CD4-positive, alpha-beta T cell treated with Interleukin-4 for 4 hours (primary cell): ENCODE measurements at places on chromosomes 1 and 21.

DNA sequence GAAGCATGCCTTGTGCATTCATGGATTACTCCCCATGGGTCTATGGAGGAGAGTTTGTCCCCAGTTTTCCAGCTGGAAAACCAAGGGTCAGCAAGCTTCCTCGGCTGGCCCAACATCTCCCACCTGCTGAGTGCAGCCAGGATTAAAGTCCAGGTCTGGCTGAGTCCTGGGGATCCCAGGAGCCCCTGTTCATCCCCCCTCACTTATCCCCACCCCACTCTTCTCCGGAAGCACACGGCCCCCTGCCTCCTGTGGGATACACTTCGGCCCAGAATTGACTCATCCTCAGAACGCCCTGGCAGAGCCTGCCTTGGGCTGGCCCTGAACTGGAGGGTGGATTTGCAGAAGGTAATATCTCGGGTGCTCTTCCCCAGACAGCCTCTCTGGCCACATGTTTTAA is 276.1 kb downstream of the NPHP4 start:
- DNase-seq = no peak

GRCh38 chr1:21881250-21881649 is 55.9 kb downstream of the HSPG2 start:
- no peak for DNase-seq

DNA sequence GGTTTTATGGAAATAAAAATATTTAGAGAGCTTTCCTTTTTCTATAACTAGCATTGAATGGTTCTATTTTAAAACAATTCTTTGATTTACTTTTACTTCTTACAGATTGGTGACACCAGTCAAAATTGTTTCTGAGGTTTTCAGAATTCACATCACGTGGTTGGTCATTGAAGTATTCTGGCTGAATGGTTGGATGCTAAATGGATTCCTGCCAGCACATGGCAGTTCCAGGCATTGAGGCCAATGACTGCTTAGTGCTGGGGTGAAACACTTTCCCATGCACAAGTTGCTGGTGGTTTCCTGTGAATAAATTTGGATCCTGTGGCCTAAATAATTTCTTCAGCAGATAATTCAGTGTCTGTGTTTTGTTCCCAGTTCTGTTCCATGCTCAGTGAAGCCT is 20.6 kb downstream of the NCAM2 start:
- DNase-seq = no peak

DNA sequence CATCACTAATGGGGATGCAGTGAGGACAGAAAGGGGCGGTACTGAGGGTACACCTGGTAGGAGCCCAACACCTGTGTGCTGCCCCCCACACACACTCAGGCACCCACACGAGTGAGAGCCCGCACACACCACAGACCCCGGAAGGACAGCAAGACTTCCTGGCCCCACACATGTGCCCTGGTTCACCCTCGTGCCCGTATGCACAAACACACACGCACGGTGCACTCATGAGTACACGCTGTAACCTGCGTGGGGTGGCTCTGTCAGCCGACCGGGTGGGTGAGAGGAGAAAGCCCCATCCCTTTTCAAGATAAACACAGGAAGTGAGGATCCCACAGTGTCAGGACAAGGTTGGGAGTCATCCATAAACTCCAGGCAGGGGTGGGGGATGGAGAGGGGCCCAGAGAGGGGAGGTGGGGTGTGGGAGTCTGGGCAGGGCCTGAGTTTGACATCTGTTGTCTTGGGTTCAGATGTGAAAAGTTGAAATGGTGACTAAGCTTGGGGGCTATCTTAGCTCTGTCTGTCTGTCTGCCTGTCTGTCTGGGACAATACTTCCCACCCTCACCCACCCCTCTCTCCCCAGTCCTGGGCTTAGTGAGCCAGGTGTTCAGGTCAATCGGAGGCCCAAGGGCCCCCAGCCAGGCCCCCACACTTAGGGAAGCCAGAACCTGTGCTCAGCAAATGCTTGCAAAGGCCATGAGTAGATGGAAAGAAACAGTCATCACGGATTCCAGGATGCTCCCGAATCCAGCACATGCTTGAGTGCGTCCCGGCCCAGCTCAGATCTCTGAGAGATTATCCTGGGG is 119.8 kb upstream of the ZBTB40 start:
- no peak for DNase-seq

GRCh38 chr1:36366091-36366661 is 19.5 kb downstream of the STK40 start:
- peak; percentile 53 for DNase-seq

- DNase-seq = no peak
Measured at GRCh38 chr1:87370544-87370943, 41.9 kb downstream of the LMO4 start.

GRCh38 chr21:45423968-45424853 is 19.2 kb downstream of the COL18A1 start:
- no peak for DNase-seq

GRCh38 chr1:159981351-159982055 is 27.5 kb upstream of the SLAMF9 start:
- DNase-seq = no peak

DNA sequence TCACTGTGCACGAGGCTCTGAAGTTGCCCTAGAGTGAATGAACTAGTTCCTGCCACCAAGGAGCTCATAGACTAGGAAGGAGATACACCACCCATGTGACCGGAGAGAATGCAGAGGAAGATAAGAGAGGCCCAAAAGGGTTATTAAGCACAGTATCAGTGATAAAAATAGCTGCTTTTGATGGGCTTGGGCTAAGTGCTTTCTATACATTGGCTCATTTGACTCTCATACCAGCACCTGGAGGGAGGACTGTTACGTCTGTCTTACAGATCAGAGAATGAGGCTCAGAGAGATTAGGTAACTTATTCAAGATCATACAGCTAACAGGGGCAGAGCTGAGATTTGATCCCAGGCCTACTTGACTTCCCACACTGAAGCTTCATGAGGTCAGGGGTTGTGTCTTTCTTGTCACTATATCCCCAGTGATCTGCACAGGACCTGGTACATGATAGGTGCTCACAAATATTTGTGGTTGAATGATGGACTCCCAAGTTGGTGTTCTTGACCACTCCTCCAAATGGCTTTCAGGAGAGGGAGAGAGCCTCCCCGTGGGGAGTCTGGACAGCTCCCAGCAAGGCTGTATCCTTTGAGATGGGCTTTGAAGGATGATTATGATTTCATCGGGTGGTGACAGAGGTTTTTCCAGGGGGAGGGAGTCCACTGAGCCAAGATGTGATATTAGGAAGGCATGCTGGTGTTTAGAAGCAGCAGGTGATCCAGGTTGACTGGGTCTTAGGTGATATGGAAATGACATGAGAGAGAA is 14.4 kb downstream of the PPFIA4 start:
- DNase-seq = no peak

GRCh38 chr1:47679301-47679791 is 241.5 kb downstream of the FOXD2 start:
- no peak for DNase-seq

DNA sequence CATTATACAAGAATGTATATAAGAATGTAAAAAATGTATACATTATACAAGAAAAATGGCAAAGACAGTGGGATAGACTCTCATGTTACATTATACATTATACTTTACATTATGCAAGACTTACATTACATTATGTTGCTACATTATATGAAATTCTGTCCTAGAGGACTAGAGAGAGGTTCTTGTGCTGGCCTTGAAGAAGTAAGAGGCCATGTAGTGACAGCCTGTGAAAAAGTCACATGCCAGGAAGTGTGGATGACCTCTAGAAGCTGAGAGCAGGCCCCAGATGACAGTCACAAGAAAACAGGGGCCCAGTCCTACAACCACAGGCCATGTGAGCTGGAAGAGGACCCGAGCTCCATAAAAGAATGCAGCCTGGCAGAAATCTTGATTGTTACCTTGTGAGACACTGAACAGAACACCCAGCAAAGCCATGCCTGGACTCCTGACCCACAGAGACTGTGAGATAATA is 30.5 kb upstream of the AHCYL1 start:
- no peak for DNase-seq

- no peak for DNase-seq
Measured at GRCh38 chr1:19809044-19809750, 5.9 kb downstream of the RNF186 start.

- no peak for DNase-seq
Measured at GRCh38 chr1:90175490-90176167, 180.7 kb downstream of the ZNF326 start.

DNA sequence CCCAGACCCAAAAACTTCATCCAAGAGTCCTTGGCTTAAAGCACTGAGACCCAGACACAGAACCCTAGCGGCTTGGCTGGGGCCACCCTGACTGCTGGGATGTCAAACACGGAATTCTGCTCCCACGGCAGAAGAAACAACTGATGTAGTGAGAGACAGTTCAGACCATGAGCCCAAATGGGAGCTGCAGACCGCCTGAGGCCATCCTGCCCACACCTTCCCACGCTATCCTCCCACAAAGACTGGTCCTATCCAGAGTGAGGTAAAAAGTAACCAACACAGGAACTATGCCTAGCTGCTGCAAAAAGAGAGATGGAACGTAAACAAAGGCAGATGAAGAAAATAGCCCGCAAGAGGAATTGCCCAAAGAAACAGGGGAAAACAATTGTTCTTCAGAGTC is 203.3 kb downstream of the PTPRU start:
- DNase-seq = no peak

DNA sequence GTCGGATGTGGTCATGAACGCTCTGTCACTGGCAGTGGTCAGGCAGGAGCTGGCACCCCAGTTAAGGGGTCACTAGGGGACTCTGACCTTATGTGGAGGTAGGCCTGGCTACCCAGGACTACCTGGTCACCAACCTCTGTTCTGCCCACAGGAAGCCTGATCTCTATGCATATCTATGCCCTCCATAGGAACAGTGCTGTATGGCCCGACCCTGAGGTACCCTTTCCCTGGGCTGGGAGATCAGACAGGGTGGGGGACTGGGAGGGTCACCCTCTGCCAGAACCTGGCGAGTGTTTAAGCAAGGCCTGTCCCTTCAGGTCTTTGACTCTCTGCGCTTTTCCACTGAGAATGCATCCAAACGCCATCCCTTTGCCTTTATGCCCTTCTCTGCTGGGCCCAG is 19.0 kb downstream of the CYP4B1 start:
- DNase-seq = no peak

DNA sequence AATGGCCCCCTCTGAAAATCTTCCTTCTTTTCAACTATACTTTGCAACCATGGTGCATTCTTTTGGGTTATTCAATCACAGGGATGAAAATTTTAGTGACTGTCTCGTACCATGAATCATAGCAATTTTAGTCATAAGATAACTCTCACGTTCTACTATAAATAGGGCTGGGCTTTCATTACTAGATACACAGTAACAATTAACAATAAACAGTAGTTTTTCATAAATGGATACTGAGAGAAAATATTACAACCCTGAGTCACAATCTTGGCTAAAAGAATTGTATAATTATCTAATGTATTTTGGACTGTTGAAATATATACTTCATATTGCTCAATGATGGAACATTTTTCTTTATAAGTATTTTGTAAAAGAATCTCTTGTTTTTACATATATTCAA is 96.1 kb downstream of the TEX35 start:
- no peak for DNase-seq

GRCh38 chr1:55378582-55378981 is 163.4 kb upstream of the USP24 start:
- no peak for DNase-seq

DNA sequence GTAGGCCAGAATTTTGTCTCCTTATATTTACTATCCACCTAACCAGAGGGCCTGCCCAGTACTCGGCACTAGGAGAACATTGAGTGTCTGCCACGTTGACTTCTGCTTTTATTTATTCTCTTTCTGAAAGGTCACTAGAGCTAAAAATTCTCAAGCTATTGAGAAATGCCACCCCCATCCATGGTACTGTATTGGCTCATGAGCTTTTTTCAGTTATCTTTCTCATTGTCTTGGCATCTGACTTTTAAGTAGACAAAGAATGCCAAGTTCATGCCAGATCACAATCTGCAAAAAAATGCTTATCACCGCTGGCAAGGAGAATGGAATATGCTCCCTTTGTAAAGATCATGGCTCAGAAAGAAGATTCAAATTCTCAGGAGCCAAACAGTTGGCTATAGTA is 49.8 kb upstream of the MROH9 start:
- no peak for DNase-seq

DNA sequence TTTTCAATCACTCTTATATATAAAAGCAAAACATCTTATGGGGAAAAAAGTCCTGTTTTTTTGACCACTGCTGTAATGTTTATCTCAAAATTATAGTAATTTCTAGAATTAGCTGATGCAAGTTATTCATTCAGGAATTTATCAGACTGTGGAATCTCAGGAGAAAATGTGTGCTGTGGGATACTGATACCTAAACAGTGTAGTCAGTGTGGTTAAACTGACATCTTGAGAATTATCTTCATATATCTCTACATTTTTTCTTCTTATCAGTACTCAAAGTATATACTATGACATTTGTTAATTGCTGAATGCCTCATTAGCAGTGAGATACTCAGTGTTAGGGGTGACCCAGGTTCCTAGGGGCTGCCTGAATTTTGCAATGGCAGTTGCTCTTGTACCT is 839.3 kb downstream of the KCNT2 start:
- no peak for DNase-seq

GRCh38 chr1:227343206-227343605 is 24.9 kb upstream of the CDC42BPA start:
- no peak for DNase-seq

- DNase-seq = no peak
Measured at GRCh38 chr1:229999004-229999670, 67.9 kb upstream of the GALNT2 start.

- DNase-seq = no peak
Measured at GRCh38 chr1:202293569-202293968, 48.2 kb downstream of the UBE2T start.

- DNase-seq = no peak
Measured at GRCh38 chr1:240768979-240769378, 157.0 kb upstream of the GREM2 start.

- no peak for DNase-seq
Measured at GRCh38 chr1:76807543-76808260, 59.6 kb upstream of the ST6GALNAC5 start.

DNA sequence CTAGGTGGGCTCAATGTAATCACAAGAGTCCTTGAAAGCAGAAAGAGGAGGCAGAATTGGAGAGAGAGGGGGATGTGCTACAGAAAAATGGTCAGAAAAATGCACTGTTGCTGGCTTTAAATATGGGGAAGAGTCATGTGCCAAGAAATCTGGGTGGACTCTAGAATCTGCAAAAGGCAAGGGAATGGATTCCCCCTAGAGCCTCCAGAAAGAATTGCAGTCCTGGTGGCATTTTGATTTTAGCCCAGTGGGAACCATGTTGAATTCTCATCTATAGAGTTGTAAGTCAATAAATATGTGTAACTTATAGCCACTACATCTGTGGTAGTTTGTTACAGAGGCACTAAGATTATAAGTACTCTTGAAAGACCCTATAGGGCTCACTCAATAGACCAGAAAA is 210.3 kb downstream of the ASTN1 start:
- DNase-seq = no peak

DNA sequence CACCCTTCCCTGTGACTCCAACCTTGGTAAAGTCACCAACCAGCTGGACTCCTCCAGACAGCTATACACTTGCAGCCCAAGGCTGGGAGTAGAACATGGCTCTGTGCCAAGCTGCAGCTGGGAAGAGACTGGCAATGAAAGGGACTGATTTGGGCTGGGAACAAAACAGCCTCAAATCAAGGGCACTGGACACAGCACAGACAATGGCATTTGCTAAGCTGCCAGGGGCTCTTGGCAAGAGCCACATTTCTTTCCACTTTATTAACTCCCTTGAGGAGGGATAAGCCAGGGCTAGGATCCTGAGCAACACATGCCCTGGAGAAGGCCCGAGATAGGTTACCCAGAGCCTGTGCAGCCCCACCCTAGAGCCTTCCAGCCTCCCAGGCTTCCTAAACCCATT is 12.0 kb downstream of the SYT11 start:
- DNase-seq = no peak
